CD4-positive, alpha-beta T cell treated with Interleukin-17A for 1 hour (primary cell): ENCODE measurements at places on chromosomes 2 and 18.

DNA sequence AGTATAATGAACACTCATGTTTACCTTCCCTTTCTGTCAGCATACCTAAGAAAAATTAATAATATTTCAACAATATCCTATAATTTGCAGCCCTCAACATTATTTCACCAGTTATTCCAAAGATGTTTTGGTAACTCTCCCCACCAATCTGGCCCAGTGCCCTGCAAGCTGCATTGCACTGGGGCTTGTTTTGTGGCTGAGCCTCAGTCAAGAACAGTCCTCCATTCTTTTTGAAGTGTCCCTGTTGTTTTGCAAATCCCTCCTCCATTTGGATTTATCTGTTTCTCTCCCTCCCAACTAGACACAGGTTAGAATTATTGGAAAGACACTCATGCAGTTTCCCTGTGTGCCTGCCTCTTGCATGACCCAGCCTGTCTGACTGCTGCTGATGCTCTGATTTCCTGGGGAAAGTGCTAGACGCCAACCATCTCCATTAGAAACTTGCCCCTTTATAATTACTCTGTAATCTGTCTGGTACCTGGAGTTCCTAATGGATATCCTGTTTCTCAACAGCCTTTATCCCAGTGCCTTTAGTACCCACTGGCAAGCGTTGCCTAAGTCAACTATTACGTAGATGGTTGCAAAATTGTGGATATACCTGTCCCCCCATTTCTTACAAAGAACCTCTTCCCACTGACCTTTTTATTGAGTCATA, 60.2 kb downstream of the EIF5B start:
- DNase-seq: no peak

- DNase-seq: no peak
Measured at GRCh38 chr2:107466241-107466640, 360.5 kb upstream of the RGPD4 start.

GRCh38 chr2:6475155-6475940, 390.4 kb downstream of the CMPK2 start:
- DNase-seq: no peak

- DNase-seq: peak; percentile 80
Measured at GRCh38 chr2:239298116-239298804, 102.6 kb downstream of the HDAC4 start.

DNA sequence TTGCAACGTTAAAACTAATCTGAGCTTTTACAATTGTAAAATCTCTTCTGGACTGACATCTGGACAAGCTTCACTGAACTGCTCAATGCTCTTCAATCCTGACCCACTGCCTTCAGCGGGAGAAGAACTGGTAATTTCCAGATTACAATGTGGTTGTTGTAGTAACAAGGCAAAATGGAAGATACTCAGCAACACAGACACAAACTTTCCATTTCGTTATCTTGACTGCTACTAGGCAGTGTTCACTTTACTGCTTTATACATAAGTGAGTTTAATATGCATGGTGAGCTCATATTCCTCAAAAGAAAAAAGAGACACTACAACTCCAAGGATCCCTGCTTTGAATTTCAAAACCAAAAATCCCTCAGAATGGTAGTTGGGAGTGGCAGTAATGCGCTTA, 51.9 kb downstream of the GRB14 start:
- DNase-seq: no peak

GRCh38 chr2:197197895-197198311, 112.7 kb downstream of the ANKRD44 start:
- peak; percentile 51 for DNase-seq

DNA sequence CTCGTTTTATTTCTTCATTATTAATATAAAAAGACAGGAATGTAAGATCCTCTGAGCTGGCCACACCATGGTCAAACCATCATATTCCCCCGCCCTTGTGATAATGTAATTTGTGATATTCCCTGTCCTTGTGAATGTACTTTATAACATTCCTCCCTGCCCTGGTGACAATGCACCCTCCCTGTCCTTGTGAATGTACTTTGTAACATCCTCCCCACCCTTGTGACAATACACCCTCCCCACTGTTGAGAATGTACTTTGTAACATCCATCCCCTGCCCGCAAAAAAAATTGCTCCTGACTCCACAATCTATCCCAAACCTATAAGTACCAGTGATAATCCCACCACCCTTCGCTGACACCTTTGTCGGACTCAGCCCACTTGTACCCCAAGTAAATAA, 211.0 kb downstream of the MBD2 start:
- DNase-seq: no peak

DNA sequence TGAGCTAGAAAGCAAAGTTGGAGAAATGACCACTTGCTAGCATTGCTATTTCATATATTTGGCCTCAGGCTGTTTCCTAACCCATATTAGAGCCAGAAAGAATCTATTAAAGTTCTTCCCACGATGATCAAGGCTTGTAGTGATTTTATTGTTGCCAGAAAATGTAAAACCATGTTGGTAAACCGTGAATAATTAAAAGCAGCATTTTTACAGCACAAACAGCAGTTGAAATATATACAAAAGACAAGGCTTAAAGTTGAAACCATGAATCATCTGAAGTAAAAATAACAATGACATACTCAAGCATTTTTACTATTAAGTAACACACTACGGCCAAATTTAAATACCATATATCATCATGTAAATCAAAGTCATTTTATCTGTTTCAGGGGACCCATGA, 27.7 kb upstream of the DSC3 start:
- DNase-seq: no peak

GRCh38 chr2:240140511-240140910, at the start of gene OTOS:
Gene OTOS, minus strand, starts transcription at chr2:240140658. Its CDS starts 332 bp downstream, at chr2:240140326.
- DNase-seq: no peak

DNA sequence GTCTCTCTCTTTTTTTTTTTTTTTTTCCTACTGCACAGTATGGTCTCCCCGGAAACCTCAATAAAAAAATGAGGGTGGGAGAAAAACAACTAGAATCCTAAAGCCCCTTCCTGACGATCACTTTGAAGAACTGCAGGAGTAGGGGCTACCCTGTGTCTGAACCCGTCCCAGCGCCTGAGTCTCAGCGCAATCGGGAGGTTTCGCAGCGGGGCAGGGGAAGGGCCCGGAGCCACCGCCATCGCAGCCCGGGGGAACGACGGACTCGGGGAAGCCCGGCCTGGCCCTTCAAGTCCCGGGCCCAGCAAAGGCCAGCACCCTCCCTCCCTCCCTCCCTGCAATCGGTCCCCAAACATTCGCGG, 411 bp downstream of the NARS1 start:
- DNase-seq: no peak

GRCh38 chr18:54555996-54556395, 35.0 kb upstream of the DYNAP start:
- no peak for DNase-seq

- DNase-seq: no peak
Measured at GRCh38 chr2:39158351-39158750, 37.5 kb upstream of the SOS1 start.

DNA sequence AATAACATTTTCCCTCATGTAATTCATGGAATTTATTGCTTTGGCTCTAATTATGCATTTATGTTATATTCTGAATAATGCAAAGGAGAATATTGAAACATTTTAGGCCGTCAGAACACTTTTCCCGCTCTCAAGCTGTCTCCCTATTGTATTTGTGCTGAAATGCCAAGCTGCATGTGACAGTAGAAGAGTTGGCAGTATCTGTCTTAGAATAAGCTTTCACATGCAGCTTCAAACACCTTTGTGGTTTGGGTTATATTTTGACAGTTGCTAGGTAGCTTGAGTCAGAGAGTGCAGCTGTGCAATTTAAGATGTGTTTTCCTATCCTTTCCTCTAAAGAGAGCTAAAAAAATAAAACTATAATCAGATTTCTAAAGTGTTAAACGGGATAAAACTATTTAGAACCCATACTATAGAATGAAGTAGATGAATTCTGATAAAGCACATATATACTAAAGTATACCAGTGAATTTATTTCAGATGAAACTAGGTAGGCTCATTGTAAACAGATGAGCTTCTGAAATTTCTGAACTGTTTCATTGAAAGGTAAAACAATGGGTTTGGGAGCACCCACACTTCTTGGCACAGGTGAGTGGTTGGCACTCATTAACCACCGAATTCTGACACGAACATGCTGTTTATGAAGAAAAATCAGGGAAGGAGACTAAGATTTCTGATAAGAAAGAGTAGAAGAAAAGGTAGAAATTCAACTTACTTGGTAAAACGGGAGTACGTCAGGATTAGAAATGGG, 43.4 kb downstream of the PLCL1 start:
- peak; percentile 65 for DNase-seq

GRCh38 chr2:46306988-46307655, 9.9 kb downstream of the EPAS1 start:
- no peak for DNase-seq

GRCh38 chr2:182088681-182089320, 103.1 kb downstream of the PPP1R1C start:
- DNase-seq: no peak

DNA sequence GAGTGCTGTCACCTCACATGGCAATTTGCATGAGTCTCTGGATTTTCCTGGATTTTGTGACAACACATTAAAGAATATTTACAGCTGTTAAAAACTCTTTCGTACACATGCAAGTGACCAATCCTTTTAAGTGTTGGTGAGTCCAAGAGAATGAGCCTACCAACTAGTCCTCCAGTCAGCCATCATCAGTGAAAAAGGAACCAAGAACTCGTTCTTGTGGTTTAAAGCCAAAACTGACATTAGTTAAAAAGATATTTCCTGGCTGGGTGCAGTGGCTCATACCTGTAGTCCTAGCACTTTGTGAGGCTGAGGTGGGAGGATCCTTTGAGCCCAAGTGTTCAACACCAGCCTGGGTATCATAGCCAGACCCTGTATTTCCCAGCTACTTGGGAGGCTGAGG, 215.4 kb upstream of the ITGA4 start:
- DNase-seq: peak; percentile 20

DNA sequence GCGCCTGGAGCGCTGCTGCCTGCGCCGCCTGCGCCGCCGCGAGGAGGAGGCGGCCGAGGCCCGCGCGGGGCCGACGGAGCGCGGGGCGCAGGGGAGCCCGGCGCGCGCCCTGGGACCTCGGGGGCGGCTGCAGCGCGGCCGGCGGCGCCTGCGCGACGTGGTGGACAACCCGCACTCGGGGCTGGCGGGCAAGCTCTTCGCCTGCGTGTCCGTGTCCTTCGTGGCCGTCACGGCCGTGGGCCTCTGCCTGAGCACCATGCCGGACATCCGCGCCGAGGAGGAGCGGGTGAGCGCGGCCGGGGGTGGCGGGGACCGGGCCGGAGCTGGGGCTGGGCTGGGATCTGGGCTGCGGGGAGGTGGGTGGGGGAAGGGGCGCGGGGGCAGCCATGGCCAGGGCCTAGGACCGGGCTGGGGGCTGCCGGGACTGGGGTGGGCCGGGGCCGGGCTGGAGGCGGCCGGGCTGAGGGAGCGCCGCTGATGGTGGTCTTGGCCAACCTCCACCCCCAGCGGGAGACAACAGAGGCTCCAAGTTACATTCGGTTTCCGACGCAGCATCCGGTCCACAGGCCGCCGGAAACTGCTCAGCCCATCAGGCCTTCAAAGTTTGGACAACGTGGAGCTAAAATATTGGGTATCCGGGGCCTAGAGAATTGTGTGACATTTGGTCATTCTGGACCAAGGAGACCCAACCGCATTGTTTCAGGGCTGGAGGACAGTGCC, 66.4 kb downstream of the KCNG2 start:
- no peak for DNase-seq

DNA sequence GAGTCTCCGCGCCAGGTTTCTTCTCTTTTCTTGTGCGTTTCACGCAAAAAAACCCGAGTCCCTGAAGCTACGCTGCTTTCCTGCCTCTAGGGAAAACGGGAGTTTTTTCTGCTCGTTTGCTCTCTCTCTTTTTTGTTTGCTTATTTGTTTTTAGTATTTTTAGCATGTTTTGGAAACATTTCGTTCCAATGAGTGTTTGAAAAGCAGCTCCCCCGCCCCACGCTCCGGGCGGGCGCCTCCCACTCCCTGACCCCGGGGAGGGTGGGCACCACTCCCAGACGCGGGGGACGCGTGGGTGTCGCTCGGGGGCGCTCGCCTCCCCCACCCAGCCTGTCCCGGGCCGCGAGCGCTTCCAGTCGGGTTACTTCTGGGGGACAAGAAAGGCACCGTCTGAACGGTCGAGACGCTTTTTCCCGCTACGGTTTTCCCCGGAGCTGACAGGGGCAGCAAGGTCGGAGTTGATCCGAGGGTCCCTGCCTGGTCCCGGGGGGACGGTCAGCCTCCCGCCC, 446 bp upstream of the EFHD1 start:
- DNase-seq: no peak

- peak; percentile 52 for DNase-seq
Measured at GRCh38 chr18:69958422-69958821, 10.7 kb upstream of the CD226 start.

DNA sequence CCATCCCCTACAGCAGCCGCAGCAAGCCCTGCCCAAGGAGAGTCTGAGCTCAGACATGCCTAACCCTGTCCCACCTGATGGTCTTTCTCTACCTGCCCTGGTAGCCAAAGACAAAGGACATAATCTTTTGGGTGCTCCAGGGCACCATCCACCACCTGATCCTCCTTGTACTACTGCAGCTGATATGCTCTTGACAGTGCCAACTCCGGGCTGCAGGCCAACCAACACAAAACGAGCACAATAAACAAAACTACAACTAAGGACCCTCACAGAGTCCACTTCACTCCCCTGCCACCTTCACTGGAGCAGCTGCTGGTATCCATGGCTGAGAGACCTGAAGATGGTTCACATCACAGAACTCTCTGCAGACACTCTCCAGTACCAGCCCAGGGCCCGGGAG, 106.3 kb downstream of the GRB14 start:
- DNase-seq: no peak

GRCh38 chr2:168529900-168530561, 74.0 kb downstream of the CERS6 start:
- DNase-seq: no peak

DNA sequence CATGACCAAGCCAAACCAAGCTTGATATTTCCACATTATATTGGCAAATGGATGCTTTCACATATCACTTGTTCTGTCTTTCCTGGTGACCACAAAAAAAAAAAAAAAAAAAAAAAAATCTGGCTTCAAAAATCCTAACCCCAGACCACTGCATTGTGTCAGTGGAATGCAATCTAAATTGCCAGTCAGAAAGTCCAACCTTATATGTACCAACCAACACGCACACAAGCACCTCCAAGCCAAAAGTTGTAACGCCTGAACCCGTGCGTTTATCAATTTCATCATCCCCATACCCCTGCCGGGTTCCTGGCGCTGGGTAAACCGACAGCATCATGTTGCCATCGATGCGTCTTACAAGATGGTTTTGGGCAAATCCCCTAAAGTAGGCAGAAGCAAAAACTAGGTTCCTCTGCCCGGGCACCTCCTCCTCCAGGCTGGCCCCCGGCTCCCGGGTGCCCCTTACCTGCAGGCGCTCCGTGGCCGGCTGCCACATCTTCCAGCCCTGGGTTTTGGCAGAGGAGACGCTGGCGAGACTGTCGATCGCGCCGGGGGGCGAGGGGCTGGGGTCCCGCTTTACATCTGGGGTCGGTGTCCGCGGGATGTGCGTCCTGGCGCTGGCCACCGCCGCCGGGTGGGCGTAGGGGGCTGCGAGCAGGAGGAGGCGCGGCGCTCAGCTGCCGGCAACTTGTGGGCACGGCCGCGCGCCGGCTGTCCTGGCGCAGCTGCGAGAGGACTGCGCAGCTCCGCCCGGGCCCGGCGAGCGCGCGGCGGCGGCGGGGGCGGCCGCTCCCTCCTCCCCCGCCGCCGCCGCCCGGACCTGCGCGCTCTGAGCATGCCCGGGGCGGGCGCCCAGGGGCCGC, at the start of gene PID1:
TSS of gene PID1 (minus strand) at position 737 of the 860 bp plus-strand sequence. CDS start at position 493, 244 bp downstream.
- DNase-seq: no peak
